ENCODE measurements at places on chromosomes 3 and 15.

- no peak for DNase-seq
These were observed 9.1 kb upstream of the BFSP2 start for GRCh38 chr3:133390715-133391114.

DNA sequence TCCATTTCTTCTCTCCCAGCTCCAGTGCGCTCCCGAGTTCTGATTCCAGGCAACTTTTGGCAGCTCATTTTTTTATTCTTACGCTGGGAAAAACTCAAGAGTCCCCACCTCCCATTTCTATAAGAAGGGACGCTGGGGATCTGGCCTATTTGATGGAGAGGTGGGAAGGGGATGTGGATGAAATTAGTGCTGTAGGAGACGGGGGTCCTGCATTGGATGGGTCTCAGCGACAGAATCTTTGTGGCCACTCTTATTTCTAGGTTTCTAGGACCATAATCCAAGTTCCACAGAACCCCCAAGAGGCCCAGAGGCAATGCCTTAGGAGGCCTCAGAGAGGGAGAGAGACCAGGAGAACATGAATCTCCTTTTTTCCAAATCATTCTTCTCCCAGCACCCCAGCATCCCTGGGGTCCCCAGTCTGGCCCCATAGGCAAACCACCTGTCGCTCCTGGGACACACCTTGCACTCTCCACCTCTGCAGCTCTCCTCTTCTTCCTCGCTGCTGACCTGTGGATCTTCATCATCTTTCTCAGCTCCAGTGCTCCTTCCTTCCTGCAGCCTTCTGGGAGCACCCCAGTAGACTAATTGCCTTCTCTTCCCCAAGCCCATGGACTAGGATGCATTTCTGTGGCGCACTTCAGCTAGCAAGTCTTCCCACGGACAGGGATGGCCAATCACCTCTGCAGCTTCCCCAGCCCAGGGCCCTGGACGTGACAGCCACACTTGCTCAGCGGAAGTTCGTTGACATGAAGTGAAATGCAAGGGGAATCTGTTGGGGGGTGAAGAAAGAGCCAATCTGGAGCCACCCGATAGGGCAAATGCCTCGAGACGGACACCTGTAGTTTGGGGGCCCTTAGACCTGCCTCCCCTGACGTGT is 100.1 kb upstream of the ALDH1A3 start:
- no peak for DNase-seq

GRCh38 chr3:99108508-99108907 is 207.0 kb upstream of the DCBLD2 start:
- no peak for DNase-seq

DNA sequence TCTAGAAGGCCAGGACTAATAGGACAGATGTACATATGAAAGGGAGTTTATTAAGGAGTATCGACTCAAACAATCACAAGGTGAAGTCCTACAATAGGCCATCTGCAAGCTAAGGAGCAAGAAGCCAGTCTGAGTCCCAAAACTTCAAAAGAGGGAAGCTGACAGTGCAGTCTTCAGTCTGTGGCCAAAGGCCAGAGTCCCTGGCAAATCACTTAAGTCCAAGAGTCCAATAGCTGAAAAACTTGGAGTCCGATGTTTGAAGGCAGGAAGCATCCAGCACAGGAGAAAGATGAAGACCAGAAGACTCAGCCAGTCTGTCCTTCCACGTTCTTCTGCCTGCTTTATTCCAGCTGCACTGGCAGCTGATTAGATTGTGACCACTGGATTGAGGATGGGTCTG is 11.1 kb upstream of the CELF6 start:
- DNase-seq: no peak

DNA sequence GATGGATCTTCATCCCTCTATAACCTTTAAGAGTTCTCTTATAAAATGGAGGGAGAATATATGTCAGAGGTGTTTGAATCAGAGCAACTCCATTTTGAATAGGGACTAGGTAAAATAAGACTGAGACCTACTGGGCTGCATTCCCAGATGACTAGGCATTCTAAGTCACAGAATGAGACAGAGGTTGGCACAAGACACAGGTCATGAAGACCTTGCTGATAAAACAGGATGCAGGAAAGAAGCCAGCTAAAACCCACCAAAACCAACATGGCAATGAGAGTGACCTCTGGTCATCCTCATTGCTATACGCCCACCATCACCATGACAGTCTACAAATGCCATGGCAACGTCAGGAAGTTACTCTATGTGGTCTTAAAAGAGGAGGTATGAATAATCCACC is 211.0 kb downstream of the GBE1 start:
- DNase-seq: no peak

DNA sequence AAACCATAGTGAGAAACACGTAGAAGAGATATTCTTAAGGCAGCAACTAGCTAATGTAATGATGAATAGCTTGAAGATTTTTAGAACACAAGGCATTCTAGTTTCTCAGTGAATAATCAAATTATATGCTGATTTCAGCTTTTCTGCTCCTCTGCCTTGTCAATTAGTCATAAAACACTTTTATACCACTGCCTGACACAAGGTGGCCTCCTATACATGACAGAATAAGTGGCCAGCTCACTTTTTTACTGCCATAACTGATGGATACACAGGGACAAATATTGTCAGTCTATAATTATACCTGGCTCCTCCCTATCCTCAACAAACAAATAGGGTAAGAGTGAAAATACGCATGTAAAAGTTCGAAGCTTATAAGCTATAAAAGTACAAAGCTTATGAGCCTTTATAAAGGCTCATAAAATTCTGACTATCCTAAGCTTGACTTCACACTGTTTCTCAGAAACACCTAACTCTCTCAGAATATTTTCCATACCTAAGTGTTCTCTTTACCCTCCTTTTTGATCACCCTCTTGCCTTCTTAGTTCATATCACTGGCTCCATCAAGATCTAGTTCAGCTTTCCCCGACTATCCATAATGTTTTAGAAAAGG is 81.6 kb downstream of the HERC1 start:
- peak; percentile 6 for DNase-seq

DNA sequence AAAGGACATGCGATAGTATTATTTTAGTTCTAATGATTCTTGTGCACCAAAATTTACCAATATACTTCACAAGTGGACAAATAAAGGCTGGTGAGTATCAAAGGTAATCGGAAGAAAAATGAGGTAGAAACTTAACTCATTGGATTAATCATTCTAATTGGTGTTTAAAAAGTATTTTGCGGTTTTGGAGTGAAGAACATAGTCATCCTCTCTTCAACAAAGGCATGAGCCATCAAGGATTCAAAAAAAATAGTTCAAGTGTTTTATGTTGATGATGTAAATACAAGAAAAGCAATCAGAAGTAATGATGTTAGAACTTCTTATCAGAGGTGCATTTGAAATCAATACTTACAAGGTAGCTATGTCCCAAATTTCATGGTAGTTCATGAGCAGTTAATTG is 221.5 kb downstream of the P3H2 start:
- no peak for DNase-seq

DNA sequence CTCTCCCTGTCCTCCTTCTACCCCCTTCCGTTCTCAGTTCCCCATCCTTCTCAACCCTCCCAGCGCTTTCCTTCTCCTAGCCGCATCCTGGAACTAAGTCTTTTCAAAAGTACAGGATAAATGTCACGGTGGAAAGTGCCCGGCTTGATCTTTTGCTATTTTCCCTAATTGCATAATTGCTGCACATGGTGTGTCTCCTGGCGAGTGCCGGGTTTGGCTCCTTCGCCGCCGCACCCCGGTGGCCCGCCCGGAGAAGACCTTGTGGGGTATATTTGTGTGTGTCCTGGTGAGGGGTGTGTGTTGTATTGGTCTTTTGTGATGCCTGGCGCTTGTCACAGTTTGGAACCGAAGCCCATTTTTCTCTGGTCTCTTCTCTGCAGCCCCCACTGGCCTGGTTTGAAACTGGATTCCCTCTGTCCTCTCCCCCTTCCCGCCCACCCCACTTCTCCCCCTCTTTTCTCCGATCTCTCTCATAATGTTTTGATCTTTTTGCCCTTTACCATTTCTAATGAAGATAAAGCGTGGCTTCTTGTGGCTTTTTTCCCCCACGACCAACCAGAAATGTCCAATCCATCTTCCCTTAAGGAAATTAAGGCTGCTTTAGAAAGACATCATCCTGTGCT is 692 bp downstream of the UBE2E2 start:
- DNase-seq: no peak

GRCh38 chr3:15161133-15161532 is 44.9 kb upstream of the CAPN7 start:
- DNase-seq: no peak

- no peak for DNase-seq
These were observed 35.7 kb upstream of the BLM start for GRCh38 chr15:90681480-90681879.

DNA sequence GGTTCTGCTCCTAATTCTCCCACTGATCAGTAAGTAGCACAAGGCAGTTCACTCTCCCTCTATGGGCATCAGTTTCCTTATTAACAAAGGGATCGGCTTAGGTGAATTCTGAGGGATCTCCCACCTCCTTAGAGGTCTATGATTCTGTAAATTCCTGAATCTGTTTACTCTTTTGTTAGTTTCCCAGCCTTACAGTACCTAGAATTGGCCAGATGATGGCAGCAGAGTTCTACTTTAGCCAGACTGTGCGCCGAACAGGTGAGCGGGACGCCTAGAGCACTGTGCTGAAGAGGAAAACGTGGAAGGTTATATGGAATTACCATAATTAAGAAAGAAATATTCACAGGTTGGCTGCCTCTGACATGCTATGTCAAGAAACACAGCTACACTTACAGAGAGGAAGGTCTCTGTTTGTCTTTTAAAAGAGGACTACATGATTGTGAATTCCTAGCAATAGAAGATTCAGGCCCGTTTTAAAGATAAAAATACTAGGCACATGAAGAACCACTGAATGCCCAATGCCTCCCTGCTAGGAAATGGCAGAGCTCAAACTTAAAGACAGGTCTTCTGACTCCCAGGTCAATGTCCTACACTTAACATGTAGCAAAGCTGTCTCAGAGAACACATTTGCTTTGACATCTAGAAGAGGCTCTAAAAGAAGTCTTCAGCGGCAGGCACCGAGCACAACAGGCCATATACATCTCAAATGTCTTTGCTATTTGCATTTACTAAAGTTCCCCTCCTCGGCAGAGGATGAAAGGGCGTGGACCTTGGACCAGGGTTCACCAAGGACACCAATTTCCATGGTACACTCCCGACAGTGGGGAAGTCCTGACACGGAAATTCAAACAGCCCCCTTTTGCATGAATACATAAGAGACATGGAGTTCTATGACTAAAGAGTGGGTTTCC is 259.9 kb downstream of the FGF12 start:
- peak; percentile 2 for DNase-seq

DNA sequence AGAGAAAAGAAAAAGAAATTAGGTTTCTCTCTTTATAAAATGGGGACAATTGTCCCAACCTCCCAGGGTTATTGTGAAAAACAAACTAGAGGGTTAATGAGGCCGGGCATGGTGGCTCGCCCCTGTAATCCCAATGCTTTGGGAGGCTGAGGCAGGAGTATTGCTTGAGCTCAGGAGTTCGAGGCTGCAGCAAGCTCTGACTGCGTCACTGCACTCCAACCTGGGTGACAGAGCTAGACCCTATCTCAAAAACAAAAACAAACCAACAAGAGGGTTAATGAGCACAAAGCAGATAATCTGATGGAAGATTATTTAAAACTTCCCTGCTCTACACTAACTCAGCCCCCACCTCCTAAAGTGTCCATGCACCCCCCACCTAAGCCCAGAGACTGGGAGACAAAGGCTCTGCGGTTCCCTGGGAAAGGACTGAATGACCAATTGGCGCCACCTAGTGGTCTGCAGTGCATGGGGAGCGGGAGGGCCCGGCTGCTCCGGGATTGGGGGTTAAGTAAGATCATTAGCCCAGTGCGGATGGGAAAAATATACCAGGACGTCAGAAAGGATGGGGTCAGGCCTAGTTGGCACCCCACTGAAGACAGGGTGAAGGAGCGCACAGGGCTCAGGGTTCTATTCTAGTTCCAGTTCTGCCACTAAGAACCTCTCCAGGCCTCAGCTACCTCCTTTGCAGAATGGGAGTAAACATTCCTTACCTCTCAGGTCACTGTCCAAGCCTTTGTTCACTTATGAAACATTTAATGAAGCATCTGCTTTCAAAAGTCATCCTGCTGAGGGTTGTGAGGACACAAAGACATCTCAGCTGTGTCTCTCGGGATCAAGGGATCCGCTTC is 15.6 kb downstream of the PIF1 start:
- DNase-seq: peak; percentile 36

GRCh38 chr3:175383371-175383770 is 524.2 kb downstream of the NAALADL2 start:
- no peak for DNase-seq

DNA sequence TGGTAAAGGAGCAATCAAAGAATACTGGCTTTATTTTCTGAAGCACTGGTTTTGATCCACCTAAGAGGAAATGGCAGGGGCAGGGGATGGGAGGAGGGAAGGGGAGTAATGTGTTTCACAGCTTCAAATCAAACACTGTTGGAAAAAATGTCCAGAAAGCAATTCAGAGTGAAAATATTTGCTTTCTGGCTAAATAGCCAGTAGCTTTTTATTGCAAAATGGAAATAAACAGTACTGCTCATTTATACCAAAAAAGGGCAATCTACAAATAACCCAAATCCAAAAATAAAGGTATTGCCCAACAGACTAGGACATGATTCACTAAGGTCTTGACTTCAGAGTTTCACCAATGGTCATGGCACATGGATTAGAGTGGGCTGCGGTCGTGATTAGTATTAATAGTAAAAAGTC is 279.3 kb upstream of the THBS1 start:
- no peak for DNase-seq

GRCh38 chr3:176765382-176765900 is 431.8 kb downstream of the TBL1XR1 start:
- no peak for DNase-seq
